ENCODE measurements at places on chromosomes 7 and 10.

GRCh38 chr10:47063858-47064257 is 152.6 kb downstream of the PTPN20 start:
- no peak for DNase-seq

GRCh38 chr7:27198138-27198841 is 1.6 kb downstream of the HOXA13 start:
- DNase-seq, result peak; percentile 26

DNA sequence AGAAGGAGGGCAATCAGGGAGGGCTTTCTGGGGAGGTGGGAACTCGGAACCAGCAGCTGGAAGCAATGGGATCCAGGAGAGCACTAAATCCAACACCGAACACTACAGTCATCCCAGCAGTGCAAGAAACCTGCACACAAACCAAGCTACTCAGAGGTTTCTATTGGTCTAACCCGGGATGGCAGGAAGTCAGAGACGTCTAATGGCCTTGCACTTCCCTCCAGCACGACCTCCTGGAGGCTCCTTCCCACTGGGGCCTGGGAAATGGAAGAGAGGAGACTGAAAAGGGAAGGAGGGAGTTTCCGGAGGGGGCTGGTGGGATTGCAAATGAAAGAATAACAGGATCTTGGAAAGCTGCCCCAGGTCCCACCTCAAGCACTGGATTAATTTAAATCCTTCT is 56.3 kb downstream of the TEX36 start:
- no peak for DNase-seq

GRCh38 chr10:79028451-79029010 is 40.2 kb upstream of the ZMIZ1 start:
- DNase-seq, result no peak

DNA sequence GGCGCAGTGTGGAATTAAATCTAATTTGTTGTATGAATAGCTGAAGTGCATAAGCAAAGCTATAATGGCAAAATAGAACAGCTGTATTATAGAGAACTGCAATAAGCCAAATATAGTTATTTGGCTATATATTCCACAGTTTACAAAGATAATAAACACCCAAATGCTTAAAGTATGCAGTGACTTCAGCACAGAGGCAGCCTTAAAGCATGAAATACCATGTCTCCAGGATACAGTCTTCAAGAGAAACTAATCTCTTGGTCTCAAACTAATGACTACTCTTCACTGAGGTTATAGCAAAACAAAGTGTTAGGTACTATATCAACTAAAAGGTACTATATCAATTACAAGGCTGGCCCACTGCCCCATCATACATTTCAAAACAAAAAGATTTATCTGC is 48.0 kb downstream of the NT5C2 start:
- no peak for DNase-seq

DNA sequence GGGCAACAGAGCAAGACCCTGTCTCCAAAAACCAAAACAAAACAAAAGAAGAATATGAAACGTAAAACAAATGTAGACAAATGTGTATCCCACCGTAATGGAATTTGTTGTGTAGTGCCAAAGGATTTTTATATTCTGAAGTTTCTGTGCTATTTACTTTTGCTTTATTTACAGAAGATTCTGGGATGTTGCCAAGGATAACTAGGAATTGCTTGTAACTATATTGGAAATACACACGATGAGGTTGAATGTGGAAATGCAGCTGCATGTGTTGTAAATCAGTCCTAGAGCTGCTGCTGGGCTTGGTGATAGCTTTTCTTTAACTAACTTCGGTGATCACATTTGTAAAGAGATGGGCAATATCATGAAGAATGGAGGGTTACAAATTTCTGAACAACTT is 39.5 kb downstream of the GALNT17 start:
- DNase-seq, result no peak

DNA sequence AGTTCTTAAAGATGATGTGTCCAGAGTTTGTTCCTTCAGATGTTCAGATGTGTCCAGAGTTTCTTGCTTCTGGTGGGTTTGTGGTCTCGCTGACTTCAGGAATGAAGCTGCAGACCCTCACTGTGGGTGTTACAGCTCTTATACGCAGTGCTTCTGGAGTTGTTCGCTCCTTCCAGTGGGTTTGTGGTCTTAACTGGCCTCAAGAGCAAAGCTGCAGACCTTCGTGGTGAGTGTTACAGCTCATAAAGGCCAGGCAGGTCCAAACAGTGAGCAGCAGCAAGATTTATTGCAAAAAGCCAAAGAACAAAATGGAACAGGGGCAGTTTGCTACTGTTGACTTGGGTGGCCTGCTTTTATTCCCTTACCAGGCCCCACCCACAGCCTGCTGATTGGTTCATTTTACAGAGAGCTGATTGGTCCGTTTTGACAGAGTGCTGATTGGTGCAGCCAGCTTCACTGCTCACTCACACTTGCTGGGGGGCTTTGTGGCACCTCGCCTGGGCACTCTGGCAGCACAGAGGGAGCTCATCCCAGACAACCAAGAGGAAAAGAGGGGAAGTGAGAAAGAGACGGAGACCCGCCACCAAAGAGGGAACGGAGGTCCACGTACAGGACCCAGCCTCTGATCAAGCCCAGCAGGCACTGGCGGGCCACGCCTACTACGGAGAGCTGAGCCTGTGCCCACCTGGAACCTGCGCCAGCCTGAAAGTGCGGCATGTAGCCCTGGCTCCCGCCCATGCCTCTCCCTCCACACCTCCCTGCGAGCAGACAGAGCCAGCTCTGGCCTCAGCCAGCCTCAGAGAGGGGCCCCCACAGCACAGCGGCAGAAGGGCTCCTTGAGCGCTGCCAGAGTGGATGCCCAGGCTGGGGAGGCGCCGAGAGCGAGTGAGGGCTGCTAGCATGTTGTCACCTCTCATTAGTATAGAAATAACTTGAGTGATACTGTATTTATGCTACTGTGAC is 55.8 kb upstream of the SEMA3C start:
- DNase-seq, result no peak

GRCh38 chr7:45118292-45118691 is 6.8 kb upstream of the TBRG4 start:
- DNase-seq, result no peak

DNA sequence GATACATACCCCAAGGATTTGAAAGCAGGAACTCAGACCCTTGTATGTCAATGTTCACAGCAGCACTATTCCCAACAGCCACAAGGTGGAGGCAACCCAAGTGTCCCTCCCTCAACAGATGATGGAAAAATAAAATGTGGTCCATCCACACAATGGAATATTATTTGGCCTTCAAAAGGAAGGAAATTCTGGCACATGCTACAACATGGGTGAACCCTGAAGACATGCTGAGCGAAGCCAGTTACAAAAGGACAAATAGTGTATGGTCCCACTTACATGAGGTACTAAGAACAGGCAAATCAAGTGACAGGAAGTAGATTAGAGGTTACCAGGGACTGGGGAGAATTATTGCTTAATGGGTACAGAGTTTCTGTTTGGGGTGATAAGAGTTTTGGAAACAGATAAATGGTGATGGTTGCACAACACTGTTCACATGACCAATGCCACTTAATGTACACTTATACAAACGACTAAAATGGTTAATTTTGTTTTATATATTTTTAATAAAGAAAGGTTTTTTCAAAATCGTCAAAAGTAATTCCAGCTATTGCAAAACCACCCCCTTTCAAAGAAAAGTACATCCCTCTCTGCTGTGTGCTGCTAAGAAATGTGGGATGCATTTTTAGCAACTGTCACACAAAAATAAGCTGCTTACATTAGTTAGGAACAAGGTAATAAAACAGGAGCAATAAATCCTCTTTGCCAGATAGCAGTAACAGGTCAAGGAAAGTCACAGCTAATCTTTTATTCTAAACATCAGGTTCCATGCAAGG is 85.7 kb downstream of the GRB10 start:
- DNase-seq, result no peak

GRCh38 chr10:132110713-132111112 is 45.0 kb downstream of the JAKMIP3 start:
- peak; percentile 11 for DNase-seq

GRCh38 chr7:70647801-70648498 is 484.0 kb upstream of the GALNT17 start:
- no peak for DNase-seq

- no peak for DNase-seq
Observed at GRCh38 chr7:138919216-138919615, 62.0 kb downstream of the KIAA1549 start.

DNA sequence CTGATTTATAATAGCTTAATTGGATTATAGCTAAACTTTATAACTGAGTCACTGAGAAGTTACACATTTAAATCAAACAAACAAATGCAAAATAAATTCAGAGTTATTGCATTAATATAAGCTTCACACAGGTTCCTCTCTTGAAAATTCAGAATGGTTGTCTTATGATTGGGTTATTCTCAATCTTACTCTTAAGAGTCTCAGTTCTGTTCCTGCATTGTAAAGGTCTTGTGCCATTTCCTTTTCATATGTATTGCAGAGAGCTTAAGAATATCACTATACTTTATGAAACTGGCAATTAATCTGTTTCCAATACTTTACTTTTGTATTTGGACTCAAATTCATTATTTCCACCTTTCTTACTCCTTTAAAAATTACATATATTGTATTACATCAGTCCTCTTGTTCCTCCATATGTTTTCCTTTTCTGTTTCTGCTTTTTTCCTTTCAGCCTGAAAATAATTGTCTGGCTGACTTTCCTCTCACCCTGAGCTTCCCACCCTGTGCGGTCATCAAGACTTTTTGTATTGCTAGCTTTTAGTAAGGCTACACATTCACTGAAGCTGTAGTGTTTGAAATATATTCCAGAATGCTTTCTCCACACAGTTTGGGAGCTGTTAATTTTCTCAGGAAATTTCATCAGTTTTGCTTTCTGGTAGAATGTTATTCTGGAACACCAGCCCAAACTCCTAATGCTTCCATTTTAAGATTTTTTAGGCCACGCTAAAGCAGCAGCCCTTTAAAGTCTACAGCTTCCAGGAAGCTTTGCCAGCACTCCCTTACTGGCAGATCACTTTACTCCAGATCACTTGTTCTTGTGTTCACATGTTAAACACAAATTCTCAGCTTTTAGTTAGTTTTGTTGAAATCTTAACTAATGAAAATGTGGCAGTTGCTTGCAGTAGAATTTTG is 139.4 kb downstream of the KCND2 start:
- peak; percentile 63 for DNase-seq

GRCh38 chr7:37247861-37248260 is 200.8 kb downstream of the ELMO1 start:
- DNase-seq, result peak; percentile 75

DNA sequence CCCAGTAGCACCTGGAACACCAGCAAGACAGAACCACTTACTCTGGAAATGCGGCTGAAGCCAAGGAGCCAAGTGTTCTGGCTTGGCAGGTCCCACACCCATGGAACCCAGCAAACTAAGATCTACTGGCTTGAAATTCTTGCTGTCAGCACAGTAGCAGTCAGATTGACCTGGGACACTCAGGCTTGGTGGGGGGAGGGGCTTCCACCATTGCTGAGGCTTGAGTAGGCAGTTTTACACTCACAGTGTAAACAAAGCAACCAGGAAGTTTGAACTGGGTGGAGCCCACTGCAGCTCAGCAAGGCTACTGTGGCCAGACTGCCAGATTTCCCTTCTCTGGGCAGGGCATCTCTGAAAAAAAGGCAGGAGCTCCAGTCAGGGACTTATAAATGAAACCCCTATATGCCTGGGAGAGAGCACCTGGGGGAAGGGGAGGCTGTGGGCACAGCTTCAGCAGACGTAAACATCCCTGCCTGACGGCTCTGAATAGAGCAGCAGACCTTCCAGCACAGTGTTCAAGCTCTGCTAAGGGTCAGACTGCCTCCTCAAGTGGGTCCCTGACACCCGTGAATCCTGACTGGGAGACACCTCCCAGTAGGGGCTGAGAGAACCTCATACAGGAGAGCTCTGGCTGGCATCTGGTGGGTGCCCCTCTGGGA is 121.2 kb downstream of the MTERF1 start:
- DNase-seq, result no peak

GRCh38 chr10:88507404-88507803 is 75.7 kb downstream of the RNLS start:
- DNase-seq, result no peak

DNA sequence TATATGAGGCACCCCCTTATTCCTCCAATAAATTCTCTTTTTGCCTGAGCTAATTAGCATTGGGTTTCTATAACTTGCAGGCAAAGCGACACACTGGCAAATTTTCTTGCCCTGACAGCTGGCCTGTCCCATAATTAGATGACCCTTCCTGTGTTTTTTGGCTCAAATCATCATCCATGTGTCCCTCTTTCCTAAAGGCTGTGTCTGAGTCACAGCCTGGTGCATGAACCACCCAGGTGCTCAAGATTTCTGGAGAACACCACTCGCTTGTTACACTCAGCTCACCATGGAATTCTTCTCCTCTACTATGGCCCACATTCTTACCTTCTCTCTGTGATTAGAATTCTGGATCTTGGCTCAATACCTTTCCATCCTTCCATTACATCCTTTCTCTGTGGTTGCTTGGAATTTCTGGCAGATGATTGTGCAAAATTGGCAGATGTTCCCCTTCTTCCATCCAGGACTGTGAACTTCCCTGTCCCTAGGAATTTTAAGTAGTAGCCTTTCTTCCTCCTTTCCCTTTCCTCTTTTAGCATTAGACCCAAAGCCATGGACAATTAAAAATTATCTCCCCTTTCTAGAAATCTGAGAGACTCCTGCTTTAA is 116.0 kb upstream of the ANKRD1 start:
- DNase-seq, result no peak

Data from femur (tissue), 1 donor.